ENCODE measurements at places on chromosomes 12 and 14.

GRCh38 chr14:103015426-103015825, 41.9 kb downstream of the CDC42BPB start:
- no peak for DNase-seq

DNA sequence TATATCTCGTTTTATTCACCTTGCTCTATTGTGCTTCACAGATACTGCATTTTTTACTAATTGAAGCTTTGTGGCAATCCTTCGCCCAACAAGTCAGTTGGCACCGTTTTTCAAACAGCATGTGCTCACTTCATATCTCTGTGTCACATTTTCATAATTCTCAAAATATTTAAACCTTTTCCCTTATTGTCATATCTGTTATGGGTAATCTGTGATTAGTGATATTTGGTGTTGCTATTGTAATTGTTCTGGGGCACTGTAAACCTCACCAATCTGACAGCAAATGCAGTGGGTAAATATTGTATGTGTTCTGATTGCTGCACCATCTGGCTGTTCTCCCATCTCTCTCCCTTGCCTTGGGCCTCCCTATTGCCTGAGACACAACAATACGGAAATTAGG, 191.3 kb downstream of the BTG1 start:
- no peak for DNase-seq

GRCh38 chr12:10528174-10528953, 22.7 kb downstream of the EIF2S3B start:
- DNase-seq = no peak

GRCh38 chr12:29048787-29049186, 100.3 kb upstream of the FAR2 start:
- no peak for DNase-seq

- no peak for DNase-seq
These were observed 34.4 kb upstream of the CIPC start for GRCh38 chr14:77063571-77064171.

DNA sequence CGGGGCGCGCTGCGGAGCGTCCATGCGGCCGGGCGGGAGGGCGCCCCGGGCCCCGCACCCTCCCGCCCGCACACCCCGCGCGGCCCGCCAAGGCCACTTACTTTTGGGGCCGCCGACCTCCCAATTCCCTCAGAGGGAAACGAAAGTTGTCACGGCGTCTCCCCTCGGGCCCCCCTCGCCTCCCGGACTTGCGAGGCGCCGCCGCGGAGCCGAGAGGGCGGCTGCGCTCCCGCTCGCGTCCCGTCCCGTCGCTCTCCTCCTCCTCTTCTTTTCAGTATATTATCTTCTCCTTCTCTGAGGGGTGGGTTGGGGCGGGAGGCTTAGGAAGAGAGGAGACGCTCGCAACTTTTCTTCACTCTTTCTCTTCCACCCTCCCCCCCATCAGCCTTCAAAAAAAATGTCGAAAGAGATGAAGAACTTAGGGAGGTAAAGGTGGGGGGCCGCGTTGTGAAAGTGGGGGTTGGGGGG, 613 bp downstream of the DUSP16 start:
- no peak for DNase-seq
